Head of caudate nucleus (tissue), 42 donors: ENCODE measurements at places on chromosomes 5 and 9.

GRCh38 chr9:97372580-97372979, 39.3 kb upstream of the TDRD7 start:
- DNase-seq = no peak

- no peak for DNase-seq
Measured at GRCh38 chr9:126108240-126108639, 218.4 kb upstream of the MVB12B start.

DNA sequence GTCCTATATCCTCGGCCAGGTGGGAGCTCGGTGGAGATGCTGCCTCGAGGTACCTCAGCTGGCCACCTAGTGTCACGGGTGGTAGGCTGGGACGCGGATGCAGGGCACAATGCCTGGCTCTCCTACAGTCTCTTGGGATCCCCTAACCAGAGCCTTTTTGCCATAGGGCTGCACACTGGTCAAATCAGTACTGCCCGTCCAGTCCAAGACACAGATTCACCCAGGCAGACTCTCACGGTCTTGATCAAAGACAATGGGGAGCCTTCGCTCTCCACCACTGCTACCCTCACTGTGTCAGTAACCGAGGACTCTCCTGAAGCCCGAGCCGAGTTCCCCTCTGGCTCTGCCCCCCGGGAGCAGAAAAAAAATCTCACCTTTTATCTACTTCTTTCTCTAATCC, 2.0 kb downstream of the PCDHGC3 start:
- no peak for DNase-seq

DNA sequence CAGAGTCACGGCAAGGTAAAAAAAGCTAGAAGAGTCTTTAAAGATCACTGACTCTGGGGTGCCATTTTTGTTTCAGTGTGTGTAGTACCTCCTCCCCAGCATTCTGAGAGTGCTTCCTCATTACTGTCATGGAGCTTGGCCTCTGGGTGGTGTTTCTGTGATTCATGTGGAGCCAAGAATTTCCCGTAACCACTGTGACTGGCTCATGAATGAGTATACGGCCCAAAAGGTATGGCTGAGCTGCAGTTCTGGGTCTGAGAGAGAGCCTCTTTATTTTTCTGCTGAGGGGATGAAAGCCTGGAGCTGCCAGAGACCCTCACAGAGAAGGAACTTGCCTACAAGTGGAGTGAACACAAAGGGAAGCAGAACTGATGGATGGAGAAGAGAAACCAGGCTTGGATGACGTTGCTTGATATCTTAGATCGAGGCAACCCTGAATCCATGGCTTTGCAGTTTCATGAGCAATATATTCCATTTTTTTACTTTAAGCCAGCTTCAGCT, 85.6 kb downstream of the PTTG1 start:
- no peak for DNase-seq

- no peak for DNase-seq
Measured at GRCh38 chr9:126295936-126296600, 30.6 kb upstream of the MVB12B start.

DNA sequence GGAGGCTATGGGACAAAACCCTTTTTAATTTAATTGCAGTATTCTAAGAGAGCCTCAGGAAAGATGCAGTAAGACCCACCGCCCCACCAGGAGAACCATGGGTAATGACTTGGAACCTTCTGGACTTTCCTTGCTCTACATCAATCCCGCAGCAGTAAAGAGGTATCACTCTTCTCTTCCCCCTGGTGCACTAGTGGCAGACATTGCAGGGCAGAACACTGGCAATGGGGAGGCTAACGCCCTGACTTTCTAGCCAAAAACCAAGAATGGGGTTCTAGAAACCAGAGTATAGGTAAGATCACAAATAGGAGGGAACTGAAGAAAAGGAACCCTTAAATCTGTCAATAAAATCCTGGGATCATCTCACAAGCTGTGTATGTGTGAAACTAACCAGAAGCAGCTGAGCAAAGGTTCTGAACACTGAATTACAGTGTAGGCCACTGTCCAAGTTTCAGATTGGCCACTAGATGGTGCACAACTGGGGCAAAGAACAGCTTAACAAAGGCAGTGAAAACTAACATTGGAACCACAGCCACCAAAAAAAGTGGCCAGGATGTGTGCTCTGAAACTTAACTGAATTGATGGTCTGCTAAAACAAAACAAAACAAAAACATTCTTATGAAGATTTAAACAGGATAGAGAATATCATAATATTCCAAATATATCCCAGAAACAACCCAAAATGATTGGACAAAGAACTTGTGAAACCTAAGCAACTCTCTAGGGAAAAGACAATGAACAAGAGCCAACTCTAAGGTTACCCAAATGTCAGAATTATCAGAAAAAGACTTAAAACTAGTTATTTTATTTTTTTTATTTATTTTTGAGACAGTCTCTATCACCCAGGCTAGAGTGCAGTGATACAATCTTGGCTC, 6.6 kb upstream of the FAM151B start:
- peak; percentile 58 for DNase-seq

GRCh38 chr9:130663258-130663976, 977 bp upstream of the PRDM12 start:
- no peak for DNase-seq

GRCh38 chr5:178111925-178112324, 1.4 kb upstream of the N4BP3 start:
- DNase-seq = no peak

- DNase-seq = no peak
Measured at GRCh38 chr5:43274435-43275114, 38.6 kb downstream of the HMGCS1 start.

- DNase-seq = no peak
Measured at GRCh38 chr9:99782962-99783718, 38.5 kb upstream of the NR4A3 start.

GRCh38 chr9:113636165-113636564, 172.6 kb downstream of the RGS3 start:
- no peak for DNase-seq

- peak; percentile 30 for DNase-seq
Measured at GRCh38 chr9:121833061-121833460, 181.6 kb downstream of the DAB2IP start.

- no peak for DNase-seq
Measured at GRCh38 chr9:26061948-26062575, 383.8 kb upstream of the TUSC1 start.

GRCh38 chr5:75509956-75510355, 1.5 kb downstream of the CERT1 start:
- DNase-seq = no peak

- no peak for DNase-seq
Measured at GRCh38 chr5:139138109-139138508, 60.1 kb downstream of the SIL1 start.

DNA sequence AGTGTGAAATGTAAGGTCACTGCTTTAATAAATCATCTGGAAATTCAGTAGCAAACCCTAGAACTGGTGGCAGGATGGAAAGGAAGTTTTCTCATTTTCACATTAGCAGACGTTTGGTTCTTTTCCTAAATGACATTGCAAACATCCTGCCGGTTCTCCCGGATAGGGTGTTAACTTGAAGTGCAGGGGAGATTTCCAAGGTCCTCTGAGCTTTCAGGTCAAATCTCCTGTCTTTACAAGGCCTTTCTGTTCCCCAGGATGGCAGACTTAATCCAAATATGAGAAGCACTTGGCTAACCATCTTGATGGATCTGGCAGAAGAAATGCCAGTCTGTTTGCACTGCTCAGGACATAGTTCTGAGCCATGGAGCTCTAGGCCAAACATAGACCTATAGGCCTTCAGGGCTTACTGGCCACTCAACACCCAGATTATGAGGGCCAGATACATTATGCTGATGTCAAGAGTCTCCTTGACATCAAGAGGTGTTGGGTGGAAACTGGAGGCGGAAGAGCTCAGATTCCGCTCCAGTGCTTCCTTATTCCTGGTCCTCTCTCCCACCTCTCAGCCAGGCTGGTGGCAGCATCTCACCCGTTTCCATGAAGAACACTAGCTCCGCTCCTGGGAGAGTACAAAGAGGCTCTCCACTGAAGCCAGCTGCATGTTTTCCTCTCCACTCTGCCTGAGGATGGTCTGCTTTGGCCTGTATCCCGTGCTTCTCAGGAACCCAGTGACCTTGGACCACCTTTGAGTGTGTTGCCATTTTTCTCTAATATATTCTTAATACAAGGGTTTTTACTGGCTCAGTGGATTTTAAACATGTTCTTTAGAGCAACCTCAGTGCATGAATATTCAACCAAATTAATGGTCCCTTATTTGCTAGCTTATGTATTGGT, 61.0 kb downstream of the RALGPS1 start:
- no peak for DNase-seq

DNA sequence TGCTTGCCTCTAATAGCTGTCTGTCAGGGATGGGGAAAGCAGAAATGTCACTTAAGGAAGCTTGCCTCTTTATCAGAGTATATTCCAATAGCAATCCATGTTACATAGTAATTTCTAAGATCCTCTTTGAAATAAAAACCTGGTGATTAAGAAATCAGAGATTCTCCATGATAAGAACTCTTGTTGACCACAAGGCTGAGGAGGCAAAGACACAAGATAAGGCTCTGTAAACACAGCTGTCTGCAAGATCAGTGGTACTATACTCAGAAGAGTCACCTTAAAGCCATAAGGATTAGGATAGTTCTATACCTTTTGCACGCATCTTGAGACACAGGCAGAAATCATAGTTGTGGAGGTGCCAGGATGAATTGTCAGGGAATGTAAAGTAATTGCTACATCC, 40.3 kb downstream of the HEXB start:
- no peak for DNase-seq

DNA sequence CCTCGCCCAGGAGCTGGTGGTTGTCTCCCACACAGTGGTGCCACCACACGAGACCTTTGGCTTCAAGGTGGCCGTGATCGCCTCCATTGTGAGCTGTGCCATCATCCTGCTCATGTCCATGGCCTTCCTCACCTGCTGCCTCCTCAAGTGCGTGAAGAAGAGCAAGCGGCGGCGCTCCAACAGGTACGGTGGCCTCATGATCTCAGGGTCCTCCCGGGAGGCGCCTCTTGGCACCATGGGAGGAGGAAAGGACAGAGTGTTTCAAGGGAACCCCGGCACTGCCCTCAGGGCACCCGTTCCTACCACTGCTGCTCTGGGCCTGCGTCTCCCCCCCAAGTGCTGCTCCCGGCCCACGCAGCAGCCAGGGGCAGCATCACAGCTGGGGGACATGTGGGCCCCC, 18.2 kb upstream of the CARD19 start:
- no peak for DNase-seq

DNA sequence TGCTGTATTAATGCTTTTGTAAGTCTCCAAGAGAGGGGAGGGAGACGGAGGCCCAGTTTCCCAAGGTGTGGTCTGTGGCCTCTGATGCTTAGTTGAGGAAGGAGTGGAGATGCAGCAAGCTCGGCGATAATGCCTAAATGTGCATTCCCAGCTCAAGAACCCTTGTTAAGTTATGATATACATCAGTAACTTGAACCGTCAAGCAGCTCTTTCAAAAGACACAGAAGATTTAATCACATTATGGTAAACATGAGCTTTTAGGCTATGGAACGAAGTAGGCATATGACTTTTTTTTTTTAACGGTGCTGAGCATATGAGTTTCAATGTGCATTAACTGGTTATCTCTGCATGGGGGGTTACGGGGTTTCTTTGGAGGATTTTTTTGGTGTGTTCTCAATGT, 22.3 kb upstream of the GLE1 start:
- no peak for DNase-seq

GRCh38 chr5:82365744-82366228, 87.6 kb upstream of the RPS23 start:
- no peak for DNase-seq

DNA sequence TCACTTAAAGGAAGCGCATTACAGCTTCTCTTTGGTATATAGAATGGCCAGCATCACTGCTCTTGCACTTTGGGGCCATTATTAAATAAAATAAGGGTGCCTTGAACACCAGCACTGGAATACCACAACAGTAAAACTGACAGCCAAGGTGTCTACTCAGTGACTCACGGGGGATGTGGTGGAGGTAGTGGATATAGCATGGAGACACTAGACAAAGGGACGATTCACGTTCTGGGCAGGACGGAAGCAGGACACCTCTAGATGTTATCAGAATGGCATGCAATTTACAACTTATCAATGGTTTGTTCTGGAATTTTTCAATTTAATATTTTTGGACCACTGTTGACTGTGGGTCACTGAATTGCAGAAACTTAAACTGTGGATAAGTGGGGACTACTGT, 32.9 kb upstream of the PDE8B start:
- DNase-seq = no peak

DNA sequence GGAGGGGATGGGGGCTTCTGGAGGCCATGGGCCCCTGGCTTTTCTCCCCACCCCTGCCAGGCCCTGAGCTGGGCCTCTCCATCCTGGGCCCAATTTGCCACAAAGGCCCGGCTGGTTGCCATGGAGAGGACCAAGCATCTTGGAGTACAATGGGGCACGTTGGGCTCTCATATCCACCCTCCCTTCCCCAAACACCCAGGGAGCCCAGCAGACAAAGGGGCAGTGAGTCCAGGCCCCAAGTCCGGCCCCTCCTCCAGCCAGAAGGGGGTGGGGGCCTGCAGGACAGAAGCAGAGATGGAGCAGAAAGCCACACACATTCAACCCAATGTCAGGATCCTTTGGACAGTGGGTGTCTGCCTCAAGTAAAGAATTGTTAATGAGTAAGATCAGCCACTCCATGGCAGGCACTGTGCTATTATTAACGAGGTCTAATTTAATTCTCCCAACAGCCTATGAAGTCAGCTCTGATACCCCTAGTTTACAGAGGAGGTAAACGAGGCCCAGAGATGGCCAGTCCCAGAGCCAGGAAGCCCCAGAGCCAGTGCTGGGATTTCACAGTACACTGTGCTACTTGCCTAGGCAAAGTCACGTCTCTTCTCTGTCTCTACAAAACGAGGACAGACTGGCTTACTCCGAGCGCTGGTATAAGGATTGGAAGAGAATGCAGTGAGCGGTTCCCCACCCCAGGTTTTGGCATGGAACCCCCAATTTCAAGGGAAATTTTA, 2.3 kb downstream of the CRB2 start:
- DNase-seq = peak; percentile 89

GRCh38 chr9:121598965-121599871, 52.2 kb upstream of the DAB2IP start:
- DNase-seq = peak; percentile 46

DNA sequence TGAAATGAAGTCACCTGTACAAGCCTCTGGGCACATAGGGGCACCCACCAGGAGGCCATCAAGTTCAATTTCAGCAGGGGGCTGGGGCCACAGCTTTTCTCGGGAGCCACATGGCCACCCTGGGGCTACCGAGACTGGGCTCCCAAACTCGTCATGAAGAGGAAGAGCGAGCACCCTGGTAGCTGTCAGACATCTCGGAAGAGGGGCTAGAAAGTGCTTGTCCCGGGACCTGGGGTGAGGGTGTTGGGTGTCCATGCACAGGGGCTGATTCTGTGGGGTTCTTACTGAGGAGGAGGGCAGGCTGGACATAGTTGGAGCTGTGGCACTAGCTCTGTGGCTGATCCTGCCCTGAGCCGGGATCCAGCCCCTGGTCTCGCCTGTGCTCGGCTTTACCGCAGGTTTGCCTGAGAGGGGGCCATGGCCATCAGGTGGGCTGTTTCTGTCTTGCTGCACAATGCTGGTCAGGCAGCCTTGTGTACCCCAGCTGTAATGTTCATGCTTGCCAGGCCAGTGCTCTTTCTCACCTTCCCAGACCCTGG, 70.3 kb downstream of the PHF2 start:
- DNase-seq = no peak

GRCh38 chr5:157578079-157578780, 2.7 kb upstream of the ADAM19 start:
- DNase-seq = no peak
